SJSA1 (cell line): ENCODE measurements at places on chromosomes 7 and 10.

DNA sequence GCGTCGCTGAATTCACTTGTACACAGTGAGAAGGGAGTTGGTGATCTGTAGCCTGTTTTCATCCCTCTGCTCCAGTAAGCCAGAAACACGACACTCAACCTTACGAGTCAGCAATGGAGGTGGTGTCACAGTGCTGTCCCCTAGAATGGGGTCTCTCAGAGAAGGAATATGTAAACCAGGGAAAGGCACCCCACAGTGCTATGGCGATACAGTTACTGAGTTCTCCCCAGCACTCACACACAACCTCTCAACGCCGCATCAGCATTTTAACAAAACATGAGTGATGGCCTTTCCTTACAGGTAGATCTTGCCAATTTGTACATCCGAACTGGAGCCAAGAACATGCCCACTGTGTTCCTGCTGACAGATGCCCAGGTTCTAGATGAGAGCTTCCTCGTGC, 196.3 kb downstream of the CDCA7L start:
- DNase-seq, result no peak

DNA sequence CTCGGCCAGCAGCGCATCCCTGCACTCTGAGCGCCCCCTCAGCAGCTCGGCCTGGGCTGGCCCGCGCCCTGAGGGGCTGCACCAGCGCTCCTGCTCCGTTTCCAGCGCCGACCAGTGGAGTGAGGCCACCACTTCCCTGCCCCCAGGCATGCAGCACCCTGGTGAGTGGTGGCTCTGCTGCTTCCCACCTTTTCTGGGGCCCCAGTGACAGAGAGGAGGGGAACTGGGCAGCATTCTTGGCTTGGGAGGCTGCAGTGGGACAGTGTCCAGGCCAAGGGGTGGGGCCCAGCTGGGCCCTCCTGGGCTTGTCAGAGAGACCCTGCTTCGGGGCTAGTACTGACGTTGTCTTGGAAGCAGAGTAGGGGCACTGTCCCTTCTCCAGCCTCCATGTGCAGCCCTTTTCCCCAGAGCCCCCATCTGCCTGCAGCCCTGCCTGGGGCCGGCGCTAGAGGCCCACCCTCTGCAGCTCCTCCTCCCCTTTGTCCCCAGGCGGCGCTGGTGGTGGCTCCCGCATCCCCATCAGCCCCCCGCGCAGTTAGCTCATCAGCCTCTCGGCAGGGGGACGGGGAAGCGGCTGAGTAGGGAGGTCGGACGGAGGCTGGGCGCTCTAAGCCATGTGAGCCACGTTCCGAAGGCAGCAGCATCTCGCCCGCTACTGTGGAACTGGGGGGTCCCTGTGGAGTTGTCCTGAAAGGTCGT, 29.2 kb downstream of the GBX1 start:
- no peak for DNase-seq

DNA sequence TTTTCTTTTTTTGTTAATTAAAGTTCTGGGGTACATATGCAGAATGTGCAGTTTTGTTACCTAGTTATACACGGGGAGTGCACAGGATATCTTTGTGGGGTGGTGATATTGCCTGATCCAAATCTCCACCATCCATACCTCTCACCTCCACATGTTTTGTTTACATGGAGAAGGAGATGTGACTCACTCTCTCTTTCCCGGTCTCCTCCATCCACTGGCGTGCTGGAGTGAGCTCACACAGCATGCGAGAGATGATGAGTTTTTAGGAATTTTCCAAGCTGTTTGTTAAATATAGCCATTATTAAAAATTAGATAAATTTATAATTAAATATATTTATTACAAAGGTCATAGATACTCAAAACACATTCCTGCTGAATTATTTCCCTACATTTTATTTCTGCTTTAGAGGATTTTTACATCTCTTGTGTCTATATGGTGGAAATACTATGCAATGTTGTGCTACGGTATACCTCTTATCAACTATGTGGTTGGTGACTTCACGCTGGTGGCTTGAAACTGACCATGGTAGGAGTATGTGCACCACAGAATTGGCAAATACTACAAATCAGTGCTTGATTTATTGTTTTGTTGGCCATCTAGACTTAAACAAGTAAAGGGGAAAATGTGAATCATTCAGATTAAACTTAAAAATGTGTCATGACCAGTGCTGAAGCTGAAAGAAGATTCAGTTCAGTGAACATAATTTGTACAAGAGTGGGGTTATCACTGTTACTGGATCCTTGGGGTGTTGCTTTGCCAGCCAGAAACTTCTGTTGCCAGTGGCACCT, 107.9 kb upstream of the FAM180A start:
- DNase-seq, result no peak

- no peak for DNase-seq
These were observed 155.1 kb upstream of the AUTS2 start for GRCh38 chr7:69443136-69443535.

GRCh38 chr10:99779335-99779734, 3.1 kb upstream of the ABCC2 start:
- no peak for DNase-seq

GRCh38 chr7:7595451-7595850, 28.8 kb downstream of the MIOS start:
- DNase-seq, result peak; percentile 3

DNA sequence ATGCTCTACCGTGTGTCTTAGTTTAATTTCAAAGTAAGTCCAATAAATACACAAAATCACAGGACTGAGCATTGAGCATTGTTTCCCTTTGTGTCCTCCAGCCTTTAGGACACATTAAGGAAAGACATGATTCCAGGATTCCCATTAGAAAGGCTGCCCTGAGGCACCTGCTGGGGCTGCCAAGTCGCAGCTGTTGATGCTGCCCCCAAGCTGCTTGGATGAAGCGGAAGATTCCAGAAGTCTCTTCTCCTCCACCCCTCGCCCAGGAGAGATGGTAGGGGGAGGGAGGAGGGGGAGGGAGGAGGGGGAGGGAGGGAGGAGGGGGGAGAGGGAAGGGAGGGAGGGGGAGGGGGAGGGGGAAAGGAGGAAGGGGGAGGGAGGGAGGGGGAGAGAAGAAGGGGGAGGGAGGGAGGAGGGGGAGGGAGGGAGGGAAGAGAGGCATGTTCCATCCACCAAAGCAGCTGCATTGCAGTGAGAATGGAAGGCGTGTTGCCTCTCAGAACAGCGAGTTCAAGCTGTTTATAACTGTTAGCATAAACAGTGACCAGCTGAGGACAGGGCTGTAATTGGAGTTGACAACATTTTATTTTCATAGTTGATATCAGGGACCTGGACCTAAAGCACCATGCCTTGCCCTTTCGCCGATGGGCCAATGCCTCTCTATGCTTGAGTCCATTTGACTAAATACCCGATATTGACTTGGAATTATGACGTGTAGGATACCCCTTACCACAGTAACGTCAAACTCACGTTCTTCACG, 67.3 kb downstream of the DIP2C start:
- DNase-seq, result no peak

- no peak for DNase-seq
These were observed 183.0 kb upstream of the CTBP2 start for GRCh38 chr10:125343118-125343925.

DNA sequence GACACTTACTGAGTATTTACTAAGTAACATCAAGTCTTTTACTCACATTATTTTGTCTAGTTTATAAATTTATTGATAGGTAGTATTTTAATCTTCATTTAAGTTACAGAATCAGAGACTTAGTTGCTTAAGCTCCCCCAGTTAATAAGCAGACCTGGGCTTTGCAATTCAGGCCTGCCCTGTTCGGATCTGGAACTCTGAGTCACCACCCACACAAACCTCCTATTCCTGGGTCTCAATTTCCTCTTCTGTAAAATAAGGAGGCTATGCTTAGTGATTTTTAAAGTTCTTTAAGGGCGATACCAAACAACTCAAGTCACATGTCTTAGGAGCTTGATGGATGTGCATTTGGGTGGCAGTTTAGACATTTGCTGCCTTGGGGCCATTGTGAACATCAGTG, 3.5 kb upstream of the MGAM start:
- DNase-seq, result no peak

- no peak for DNase-seq
These were observed 177.3 kb upstream of the LYZL2 start for GRCh38 chr10:30806850-30807249.

DNA sequence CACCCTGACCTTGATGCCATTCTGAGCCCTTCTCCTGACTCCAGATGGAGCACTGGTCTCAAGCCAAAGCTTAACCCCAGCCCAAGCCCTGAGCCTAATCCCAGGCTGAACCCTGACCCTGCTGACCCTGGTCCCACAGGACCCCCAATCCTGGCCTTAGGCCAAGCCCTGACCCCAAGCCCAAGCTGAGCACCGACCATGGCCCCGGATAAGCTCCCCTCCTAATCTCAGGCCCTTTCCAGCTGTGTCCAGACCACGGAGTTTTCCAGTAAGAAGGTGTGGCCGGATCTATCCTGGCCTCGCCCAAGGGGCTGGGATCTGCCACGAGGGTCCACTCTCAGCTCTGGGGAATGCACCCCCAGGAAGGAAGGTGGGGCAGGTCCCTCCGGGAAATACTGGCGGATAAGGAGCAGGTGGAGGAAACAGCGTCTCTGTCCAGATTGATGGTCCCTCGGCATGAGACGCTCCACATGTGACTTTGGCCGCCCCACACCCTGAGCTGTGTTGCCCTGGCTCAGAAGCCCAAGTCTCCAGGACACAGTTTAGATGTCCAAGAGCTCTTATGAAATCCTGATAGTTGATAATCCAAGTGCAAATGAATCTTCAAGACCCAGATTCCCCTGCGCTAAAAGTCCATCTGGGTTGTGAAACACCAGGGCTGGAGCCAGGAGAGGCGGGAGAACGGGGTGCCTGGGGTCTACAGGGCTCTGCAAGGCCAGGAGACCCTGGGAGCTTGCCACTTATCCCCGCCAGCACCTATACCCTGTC, 10.4 kb downstream of the ELN start:
- DNase-seq, result no peak

DNA sequence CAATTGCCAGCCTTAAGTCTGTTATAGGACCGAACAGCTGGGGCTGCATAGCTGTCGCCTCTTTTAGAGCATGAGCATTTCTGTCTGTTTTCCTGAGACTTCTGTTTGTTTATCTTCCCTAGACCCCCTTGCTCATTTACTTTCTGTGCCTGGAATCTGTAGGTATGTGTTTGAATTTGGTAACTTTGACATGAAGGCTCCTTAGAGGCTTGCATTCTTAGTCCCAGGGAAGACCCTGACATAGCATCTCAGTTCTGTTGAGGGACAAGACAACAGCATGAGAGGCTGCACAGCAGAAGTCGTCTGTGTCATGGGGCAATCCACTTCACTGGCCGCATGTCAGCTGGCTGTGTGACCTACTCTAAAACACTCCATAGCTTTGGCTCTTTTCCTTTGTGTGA, 58.7 kb downstream of the KLHDC10 start:
- no peak for DNase-seq

DNA sequence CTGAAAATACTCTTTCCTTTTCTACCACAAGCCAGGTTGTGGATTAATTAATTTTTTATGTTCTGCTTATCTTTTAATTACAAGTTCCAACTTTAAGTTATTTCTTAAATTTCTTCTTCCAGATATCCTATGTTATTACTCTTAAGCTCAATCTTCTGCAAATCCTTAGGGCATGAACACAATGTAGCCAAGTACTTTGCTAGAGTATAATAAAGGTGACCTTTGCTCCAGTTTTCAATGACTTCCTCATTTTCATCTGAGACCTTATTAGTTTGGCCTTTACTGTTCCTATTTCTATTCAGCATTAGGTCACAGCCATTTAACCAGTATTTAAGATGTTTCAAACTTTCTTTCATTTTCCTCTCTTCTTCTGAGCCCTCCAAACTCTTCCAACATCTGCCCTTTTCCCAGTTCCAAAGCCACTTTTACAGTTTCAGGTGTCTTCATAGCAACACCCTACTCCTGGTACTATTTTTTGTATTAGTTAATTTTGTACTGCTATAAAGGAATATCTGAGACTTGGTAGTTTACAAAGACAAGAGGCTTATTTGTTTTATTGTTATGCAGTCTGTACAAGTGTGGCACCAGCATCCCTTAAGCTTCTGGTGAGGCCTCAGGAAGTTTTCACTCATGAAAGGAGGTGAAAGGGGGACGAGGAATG, 886.2 kb upstream of the GHITM start:
- DNase-seq, result no peak

DNA sequence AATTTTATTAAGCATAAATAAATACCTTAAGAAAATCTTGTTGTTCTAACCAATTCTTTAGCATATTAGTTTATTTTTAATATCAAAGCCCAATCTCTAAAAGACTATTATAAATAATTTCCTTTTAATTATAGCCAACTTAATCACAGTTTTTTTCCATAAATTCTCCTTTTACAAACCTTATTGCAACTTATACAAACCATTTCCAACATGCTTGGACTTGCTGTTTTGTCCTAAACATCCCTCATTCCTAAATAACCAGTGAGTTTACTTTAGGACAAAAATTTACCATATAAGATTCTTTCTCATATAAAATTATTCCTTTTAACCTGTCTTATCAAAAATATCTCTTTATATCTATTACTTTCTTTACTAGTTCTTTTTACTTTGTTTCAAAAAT, 25.2 kb upstream of the LSM8 start:
- DNase-seq, result no peak
